Activated CD8-positive, alpha-beta memory T cell treated with anti-CD3 and anti-CD28 coated beads, Interleukin-2, amount 50 U/mL, for 4 hours (primary cell): ENCODE measurements at places on chromosomes 3 and 15.
A peak's percentile ranks its signal among the peaks of the same experiment; 100 is the strongest.

GRCh38 chr3:48727511-48727910 lies 10.5 kb upstream of the IP6K2 start:
- no peak for DNase-seq

- no peak for DNase-seq
Observed at GRCh38 chr3:119457246-119457645, 6.2 kb downstream of the TMEM39A start.

DNA sequence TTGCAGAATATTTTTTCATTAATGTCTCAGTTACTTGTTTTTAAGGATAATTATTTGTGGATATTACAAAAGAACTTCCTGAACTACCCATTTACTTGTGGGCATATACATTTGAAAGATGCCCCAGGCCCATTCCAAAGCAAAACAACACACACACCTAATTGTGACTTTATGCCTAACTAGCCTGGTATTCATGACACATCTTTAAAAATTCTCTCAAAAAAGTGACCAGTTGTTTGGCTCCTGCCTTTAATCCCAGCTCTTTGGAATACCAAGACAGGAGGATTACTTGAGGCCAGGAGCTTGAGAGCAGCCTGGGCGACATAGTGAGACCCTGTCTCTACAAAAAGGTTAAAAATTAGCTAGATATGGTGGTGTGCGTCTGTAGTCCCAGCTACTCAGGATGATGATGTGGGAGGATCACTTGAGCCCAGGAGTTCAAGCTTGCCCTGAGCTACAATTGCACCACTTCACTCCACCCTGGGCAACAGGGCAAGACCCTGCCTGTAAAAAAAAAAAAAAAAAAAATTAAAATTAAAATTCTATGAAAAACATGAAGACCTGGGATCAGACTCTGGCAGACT lies 51.7 kb upstream of the SLC4A7 start:
- DNase-seq = no peak

DNA sequence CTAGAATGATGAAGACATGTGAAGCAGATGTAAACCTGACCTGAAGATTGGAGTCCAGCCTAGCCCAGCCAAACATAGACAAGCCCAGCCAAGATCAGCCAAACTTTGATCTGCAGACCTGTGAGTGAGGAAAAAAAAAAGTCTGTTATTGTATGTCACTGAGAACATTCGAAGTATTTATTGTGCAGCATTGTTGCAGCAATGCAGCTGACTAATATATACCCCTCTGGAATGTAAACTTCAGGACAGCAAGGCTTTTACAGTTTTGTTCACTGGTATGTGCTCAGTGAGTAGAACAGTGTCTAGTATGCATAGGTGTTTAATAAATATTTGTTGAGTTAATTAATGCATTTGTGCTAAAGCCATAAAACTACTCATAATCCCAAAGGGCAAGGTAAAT lies 23.4 kb downstream of the TMEM202 start:
- DNase-seq = no peak

DNA sequence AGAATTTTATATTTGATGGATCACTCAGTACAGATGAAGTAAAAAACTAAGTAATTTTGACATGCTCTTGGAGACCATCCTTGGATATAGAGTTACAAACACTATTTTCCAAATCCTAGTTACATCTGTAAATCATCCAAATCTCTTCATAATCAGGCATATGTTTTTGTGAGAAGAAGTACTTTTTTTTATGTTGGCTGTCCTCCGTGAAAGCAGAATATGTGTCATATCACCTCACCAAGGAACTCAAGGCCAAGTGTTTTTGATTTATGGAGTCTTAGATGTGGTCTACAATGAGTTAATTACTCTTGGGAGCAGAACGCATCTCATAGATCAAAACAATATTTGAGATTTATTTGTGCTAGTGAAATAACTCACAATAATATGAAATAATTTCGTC lies 416.5 kb upstream of the TGFBR2 start:
- DNase-seq = no peak

DNA sequence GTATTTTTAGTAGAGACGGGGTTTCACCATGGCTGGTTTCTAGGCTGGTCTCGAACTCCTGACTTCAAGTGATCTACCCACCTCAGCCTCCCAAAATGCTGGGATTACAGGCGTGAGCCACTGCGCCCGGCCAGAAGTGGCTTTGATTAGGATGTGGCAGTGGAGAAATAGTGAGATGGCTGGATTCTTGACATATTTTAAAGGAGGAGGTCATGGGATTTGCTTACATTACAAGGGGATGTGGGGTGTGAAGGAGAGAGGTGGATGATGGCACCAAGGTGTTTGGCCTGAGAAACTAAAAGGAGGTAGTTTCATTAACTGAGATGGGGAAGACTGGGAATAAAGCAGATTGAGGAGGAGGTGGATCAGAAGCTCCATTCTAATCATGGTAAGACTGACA lies 15.0 kb upstream of the LTF start:
- DNase-seq = no peak

- no peak for DNase-seq
Observed at GRCh38 chr3:82202269-82202668, 440.8 kb upstream of the GBE1 start.

DNA sequence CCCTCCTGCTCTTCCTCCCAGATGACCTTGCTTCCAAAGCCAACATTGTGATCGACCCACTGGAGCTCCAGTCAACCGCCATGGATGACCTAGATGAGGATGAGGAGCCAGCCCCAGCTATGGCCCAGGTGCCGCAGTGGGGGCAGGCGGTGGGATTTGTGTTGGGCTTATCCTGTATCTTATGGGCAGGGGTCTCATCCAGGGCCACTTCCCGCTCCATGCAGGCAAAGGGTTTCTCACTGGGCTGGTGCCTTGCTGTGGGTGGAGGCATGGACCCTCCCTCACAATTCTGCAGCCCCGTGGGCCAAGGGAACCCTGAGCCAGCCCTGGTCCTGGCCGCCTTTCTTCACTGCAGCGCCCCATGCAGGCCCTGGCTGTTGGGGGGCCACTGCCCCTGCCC lies 14.9 kb downstream of the AMIGO3 start:
- DNase-seq = no peak

- DNase-seq = no peak
Observed at GRCh38 chr3:135325726-135326235, 530.7 kb downstream of the EPHB1 start.

DNA sequence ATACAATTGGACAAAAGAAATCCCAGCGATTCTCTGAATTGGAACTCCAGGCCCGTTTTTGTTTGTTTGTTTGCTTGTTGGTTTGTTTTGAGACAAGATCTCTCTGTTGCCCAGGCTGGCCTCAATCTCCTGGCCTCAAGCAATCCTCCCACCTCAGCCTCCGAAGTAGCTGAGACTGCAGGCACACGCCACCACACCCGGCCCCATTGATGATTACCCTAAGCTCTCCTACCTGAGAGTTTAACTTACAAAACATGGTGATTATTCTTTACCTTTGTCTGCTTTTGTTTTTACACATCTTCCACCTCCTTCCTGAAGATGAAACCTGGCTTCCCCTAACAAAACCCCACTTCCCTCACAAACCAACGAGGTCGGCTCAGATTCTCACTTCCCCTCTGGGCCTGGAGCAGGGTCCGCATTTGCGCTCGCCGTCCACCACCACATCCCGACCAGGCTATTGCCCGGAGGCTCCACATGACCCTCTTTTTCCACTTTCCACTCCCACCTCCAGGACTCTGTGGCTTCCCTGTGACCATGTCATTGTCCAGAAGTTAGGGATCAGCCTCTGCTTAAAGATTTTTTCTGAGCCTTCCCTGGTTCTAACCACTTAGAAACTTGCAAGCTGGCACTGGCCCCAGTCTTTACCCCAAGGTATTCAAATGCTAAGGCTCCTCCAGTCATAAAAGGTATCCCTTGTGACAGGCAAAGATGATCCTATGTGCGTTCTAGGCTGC lies 14.8 kb downstream of the KLHL6 start:
- no peak for DNase-seq

DNA sequence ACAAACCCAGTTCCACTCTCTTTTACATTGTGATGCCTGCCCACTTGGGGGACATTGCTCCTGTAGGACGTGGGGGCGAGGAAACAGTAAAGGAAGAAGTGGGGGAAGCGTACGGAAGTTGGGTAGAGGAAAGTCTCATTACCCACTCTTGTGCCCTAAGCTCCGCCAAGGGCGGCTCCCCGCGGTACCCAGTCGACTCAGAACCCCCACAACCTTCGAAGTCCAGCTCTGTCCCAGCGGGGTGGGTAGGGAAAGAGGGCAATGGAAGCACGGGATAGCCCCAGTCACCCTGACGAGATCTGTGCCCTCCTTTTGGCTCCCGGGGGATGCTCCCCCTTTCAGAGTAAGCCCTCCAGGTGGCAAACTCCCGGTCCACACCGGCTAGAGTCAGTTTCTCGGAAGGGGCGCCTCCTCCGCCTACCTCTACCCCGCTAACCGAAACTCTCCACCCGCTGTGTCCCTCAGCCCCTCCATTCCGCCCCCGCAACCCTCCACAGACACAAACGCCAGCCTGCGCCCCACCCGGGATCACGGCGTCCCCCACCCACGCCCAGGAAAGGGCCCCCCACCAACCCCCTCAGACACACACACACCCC lies 527 bp downstream of the CSNK1G1 start:
- DNase-seq = peak; percentile 53

- no peak for DNase-seq
Observed at GRCh38 chr15:97899981-97900380, 60.5 kb upstream of the ARRDC4 start.

DNA sequence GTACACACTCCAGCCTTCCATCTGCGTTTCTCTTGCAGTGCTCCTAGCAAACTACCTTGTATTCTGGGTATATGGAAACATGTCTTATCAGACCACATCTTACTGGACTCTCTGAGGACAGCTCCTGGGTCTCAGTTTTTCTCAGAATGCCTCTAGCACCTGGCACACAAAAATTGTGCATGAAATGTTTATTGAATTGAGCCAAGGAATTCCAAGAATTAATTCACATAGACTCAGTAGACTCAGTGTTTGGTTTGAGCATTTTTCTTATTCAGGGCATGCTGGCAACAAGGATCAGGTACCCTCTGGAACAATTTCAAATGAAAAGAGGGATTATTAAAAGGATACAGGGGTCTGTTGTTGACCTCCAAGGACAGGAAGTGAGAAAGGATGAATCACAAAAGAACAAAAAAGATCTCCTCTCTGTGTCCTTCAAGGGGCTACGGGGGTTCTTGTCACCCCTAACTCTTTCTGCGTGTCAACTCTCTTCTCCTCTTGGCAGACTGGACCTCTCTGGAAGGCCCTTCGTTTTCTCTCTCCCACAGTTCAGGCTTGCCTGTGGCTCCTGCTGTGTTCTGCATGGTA lies 270.0 kb upstream of the HES1 start:
- DNase-seq = no peak

DNA sequence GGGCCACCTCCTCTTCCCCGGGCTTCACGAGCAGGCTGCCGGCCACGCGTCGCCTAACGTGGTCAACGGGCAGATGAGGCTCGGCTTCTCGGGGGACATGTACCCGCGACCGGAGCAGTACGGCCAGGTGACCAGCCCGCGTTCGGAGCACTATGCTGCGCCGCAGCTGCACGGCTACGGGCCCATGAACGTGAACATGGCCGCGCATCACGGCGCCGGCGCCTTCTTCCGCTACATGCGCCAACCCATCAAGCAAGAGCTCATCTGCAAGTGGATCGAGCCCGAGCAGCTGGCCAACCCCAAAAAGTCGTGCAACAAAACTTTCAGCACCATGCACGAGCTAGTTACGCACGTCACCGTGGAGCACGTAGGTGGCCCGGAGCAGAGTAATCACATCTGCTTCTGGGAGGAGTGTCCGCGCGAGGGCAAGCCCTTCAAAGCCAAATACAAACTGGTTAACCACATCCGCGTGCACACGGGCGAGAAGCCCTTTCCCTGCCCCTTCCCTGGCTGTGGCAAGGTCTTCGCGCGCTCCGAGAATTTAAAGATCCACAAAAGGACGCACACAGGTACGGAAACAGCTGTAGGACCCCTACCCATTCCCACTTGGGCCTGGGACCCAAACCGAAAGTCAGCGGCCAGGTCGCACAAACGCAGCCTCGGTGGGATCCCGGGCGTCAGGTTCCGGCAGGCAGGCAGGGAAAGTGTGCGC lies 1.5 kb downstream of the ZIC1 start:
- no peak for DNase-seq

DNA sequence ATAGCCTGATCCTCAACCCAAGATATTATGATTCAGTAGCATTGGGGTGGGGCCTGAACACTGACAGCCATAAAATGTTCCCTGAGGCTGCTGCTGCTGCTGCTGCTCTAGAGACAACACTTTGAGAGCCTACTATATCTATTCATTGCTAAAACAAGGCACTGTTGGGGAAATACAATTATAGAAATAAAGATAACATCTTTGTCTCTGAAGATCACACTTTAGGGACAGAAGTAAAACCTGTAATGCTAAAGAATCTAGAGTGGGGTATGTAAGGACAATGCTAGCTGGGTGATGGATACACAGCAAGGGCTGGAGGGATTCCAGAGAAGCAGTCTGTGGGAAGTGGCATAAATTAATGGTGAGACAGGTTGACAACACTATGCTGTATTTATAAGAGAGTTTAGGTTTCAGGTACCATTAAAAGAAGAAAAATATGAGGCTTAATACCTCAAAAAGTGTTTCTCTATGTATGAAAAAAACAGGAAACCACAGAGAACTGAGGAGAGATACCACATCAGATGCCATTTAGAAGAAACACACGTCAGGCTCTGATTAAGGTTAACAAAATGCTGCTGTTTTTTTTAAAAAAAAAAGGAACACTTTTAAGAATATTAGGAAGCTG lies 115.9 kb downstream of the CBLB start:
- peak; percentile 42 for DNase-seq

DNA sequence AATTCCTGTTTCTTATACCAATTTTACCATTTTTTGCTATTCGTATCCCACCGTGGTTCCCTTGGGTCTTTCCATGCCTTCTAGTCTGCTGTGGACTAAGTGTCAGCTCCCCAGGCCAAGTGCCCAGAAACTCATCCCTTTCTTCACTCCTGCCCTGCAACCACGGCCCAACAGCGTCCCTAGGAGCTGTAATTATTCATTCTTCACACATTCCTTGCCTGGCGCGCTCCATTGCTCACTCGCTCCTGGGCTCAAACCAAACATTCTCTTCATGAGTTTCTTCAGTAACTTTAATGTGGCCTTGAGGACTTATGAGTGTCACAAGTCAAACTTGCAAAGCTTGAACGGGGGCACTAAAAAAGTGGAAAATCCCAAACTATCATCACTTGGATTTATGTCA lies 15.7 kb downstream of the GABRB3 start:
- no peak for DNase-seq

DNA sequence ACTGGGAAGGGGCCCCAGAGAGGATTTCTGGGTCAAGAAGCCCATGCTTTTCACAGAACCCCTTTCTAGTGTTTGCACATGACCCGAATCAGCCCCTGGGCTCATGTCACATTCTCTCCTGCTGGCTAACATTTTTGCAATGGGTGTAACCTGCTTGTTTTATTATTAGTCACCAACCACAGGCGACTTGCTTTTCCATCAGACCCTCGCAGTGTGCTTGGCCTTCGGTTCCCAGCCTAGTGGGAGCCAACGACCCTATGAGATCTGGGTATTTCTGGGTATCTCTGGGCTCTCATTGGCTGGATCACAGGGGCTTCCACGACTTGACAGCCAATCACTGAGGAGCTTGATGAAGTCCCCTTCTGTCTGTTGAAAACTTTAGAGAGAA lies 11.0 kb upstream of the FBLN2 start:
- DNase-seq = no peak

- no peak for DNase-seq
Observed at GRCh38 chr15:43934480-43934879, 107.7 kb downstream of the WDR76 start.

- DNase-seq = peak; percentile 54
Observed at GRCh38 chr15:77034695-77035489, 36.0 kb downstream of the TSPAN3 start.
